Endothelial cell (in vitro differentiated cells): ENCODE measurements at places on chromosomes 13 and 19.

- no peak for DNase-seq
Observed at GRCh38 chr13:37417060-37417441, 181.5 kb downstream of the POSTN start.

DNA sequence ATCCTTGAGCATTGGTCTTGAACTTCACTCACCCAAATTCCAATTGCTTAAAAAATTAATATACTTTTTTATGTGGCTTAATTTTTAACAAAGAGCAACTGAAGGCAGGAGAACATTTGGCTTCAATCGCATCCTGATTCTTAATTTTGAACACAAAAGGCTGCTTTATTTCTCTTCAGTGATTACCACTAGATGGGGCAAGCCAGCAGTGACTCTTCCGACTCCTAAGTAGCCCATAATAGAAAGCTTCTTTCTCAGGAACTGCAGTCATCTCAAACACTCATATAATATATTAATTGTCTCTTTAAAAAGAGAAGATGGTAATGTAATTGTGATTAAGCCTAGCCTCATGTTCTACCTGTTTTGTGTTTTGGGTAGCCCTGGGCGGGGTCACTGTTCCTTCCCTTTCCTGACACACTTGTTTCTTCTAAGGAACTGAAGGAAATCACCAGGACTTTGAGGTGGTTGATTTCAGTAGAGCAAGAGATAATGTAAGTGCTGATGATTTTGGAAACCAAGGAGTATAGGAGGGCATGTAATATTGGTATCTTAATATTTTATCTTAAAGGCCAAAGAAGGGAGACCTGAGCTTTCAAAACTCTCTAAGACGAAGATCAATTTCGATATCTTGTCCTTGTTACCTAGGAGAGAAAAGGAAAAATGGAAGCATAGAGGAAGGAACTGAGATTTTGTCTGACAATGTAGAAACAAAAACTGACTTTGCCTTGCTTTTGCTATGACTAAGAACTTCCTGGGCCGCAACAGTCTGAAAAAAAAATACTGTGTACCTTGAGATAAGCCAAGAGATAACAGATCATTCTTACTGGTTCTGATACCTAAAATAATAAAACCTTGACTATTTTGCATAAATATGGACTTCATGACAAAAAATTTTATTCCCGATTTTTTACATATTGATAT is 73.1 kb downstream of the TNFSF13B start:
- DNase-seq: no peak

DNA sequence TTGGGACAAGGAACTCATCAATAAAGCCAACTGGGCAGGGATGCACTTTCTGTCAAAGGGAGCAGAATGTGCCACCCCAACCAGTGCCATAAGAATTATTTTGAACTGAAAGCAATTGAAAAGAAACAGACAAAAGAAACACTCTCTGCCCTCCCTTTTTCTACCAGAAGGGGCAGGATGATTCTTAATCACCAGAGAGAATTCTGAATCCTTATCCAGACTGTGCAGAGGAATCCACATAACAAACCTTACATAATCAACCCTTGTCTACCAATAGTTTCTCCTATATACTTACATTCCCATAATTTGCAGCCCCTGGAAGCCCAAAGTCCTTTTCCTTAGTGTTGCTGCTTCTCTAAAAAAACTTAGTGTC is 520.7 kb upstream of the NBEA start:
- DNase-seq: no peak

GRCh38 chr19:48910803-48911202 is 10.7 kb downstream of the NUCB1 start:
- DNase-seq: no peak

DNA sequence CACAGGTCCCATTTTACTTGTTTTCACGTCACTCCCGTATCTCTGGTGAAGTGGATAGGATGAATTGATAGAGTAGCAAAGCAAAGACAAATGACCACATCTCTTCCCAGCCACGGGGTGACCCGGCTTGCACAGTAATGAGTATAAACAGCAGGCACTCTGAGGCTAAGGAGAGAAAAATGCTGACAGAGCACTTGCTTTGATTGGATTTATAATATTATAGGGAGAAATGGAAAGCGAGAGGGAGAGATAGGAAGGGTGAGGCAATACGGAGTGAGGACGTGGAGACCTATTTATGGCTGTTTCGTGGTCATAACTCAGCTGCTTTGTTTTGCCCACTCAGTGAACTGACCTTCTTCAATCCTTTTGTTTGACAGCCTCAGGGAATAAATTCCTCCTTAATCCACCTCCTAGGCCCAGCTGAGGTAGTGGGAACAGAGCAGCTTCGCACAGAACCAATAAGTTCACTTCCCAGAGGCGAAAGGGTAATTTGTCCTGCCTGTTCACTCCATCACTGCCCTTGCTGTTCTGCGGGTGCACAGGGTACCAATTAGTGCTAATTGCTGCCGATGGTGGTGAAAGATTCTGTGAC is 68.6 kb downstream of the ERCC5 start:
- no peak for DNase-seq

- no peak for DNase-seq
Observed at GRCh38 chr13:114177245-114178010, 1.6 kb upstream of the CFAP97D2 start.

GRCh38 chr13:48626726-48627451 is 26.8 kb upstream of the CYSLTR2 start:
- DNase-seq: no peak

DNA sequence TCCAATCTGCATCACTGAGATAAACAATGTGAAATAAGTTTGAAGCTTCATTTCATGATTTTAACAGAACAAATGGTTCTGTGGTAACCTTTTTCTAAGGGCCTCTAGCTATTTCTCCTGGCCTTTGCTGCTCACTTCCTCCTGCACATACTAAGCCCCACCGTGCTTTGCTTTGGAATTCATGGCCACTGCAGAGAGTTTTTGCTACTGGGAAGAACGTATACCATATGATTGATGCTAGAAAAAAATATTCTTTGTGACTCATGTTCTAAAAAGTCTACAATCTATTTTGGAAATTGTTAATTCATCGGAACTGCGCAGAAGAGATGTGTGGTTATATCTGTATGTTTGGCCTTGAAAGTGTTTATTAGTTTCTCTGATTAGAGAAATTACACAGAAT is 747.3 kb downstream of the PCDH9 start:
- DNase-seq: no peak

DNA sequence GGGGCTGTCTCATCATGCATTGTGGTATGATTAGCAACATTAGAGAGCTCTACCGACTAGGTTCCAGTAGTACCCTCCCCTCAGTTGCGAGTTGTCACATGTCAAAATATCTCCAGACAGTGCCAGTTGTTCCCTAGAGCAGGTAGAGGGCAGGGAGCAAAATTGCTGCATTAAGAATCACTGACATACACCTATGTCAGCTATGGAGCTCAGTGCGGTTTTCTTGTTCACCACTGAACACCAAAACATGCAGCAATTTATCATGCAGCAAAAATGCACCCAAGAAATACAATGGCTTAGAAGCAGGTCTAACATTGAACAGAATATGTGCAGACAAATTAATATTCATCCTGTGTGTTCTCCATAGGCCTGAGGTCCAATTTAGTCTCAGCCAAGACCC is 186.9 kb upstream of the STARD13 start:
- no peak for DNase-seq
